ENCODE measurements at places on chromosomes 11 and 22.
A peak's percentile ranks its signal among the peaks of the same experiment; 100 is the strongest.

GRCh38 chr11:37171451-37171850 lies 573.4 kb upstream of the RAG2 start:
- no peak for DNase-seq

DNA sequence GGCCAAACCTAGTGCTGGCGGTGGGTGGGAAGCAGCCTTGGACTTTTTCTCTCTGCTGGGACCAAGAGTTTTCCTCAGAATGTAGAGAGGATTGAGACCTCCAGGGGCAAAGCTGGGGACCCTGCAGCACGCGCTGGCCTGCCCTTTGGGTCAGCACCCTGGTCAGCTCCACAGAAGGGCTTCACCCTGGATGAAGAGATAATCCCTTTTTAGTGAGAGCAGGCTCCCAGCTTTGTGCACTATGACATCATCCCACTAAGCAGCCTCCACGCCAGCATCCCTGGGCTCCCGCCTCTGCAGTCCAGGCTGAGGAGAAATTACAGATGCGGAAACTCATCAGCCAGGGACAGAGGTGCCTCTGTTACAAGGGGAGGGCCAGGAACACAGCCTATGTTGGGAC lies 23.5 kb downstream of the DRICH1 start:
- no peak for DNase-seq

- DNase-seq: no peak
These were observed 5.1 kb upstream of the LMO1 start for GRCh38 chr11:8268530-8269400.

- no peak for DNase-seq
These were observed 58.3 kb downstream of the CDKN1C start for GRCh38 chr11:2827256-2827655.

- DNase-seq: no peak
These were observed 18.9 kb downstream of the ADM start for GRCh38 chr11:10323793-10324170.

GRCh38 chr22:32199341-32199740 lies 5.5 kb downstream of the RFPL2 start:
- no peak for DNase-seq

- no peak for DNase-seq
These were observed 680.4 kb downstream of the TBC1D22A start for GRCh38 chr22:47442821-47443220.

GRCh38 chr11:17221968-17222367 lies 14.2 kb upstream of the PIK3C2A start:
- no peak for DNase-seq

GRCh38 chr11:128694618-128695481 lies 978 bp downstream of the FLI1 start:
- DNase-seq: no peak

DNA sequence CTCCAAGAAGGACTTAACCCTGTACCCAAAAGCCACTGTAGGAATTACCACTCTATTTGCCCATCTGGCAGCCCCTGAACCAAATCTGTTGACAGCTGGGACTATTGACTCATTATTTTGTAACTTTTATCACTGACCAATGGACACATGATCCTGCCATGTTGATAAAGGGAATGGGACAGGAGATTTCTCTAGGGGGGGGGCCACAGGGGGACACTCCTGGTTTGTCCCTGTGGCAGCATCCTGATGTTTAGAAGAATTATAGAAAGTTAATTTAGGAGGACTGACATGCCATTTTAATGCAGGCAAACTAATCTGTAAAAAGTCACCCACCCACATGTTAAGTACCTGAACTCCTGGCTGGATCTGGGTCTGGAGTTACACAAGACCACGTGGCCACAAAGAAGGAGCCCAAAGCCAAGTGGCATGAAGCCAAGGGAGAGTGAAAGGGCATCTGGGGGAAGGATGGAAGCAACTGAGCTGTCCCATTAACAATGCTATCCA lies 558.1 kb downstream of the ETS1 start:
- DNase-seq: no peak

- peak; percentile 58 for DNase-seq
These were observed 77.3 kb downstream of the SCN3B start for GRCh38 chr11:123577081-123577598.

DNA sequence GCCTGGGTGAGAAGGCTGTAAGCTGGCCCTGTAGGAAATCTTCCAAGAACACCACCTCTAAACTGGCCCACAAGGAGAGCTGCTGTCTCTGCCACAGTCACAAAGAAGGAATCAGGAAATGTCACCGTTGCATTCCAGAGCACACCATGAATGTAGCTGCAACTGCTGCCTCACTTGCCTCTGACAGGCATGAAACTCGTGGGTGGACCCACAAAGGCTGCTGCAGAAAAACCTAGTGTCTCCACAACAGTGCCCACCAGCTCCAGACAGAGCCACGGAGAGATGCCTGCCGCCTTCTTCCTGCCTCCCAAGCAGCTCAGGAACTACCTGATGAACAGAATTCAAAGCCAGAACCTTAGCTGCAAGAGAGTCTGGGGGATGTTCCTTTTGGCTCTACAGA lies 10.5 kb downstream of the DNAJB13 start:
- DNase-seq: no peak

DNA sequence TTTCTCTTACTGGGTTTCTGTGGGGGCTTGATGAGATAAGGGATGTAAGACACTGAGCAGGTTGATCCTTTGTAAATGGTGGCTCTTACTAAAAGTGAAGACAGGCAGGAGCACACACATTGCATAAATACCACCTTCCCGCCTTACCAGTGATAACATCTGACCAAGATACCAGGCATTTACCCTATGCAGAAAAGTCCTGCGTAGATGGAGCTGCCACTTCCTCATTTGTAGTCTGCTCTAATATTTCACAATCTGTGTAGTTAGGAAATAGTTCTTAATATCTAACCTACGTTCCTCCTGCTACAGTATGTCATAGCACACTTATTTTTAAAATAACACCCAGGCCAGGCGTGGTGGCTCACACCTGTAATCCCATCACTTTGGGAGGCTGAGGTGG lies 23.9 kb upstream of the SWAP70 start:
- DNase-seq: no peak

DNA sequence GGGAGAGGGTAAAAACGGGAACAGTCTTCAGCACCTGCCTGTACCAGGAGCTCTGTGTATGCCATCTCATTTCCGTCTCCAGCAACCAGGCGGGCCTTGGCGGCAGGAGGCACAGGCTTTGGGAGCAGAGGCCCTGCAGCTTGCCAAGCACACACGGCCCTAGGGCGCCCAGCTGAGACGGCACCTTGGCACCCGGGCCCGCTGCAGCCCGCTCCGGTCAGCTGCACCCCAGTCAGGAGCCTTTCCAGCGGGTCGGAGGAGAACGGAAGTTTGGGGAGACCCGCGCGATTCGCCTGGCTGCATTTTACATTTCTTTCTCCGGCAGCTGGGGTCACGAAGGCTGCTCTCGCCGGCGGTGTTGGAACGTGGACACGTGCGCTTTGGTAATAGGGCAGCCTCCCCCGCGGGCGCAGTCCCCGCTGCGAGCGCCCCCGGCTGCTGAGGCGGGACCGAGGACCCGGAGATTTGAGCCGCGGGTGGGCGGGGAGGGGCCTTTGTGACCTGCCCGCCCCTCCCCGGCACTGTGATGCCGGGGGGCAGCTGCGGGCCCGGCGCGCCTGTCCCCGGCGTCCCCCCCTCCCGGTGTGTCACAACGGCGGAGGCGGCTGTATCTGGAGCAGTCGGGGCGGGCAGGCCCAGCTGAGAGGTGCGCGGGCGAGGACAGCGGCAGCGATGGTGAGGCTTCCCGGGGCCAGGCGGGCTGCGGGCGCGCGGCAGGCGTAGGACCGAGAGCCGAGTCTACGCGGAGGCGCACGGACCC lies at the start of gene TUBA8:
TSS of gene TUBA8 (plus strand) at position 616 of the 760 bp plus-strand sequence. CDS start at position 673, 57 bp downstream.
- peak; percentile 31 for DNase-seq

GRCh38 chr11:46639197-46639839 lies 22.0 kb downstream of the ATG13 start:
- DNase-seq: no peak

- no peak for DNase-seq
These were observed 23.5 kb upstream of the TMEM123 start for GRCh38 chr11:102476069-102476468.

DNA sequence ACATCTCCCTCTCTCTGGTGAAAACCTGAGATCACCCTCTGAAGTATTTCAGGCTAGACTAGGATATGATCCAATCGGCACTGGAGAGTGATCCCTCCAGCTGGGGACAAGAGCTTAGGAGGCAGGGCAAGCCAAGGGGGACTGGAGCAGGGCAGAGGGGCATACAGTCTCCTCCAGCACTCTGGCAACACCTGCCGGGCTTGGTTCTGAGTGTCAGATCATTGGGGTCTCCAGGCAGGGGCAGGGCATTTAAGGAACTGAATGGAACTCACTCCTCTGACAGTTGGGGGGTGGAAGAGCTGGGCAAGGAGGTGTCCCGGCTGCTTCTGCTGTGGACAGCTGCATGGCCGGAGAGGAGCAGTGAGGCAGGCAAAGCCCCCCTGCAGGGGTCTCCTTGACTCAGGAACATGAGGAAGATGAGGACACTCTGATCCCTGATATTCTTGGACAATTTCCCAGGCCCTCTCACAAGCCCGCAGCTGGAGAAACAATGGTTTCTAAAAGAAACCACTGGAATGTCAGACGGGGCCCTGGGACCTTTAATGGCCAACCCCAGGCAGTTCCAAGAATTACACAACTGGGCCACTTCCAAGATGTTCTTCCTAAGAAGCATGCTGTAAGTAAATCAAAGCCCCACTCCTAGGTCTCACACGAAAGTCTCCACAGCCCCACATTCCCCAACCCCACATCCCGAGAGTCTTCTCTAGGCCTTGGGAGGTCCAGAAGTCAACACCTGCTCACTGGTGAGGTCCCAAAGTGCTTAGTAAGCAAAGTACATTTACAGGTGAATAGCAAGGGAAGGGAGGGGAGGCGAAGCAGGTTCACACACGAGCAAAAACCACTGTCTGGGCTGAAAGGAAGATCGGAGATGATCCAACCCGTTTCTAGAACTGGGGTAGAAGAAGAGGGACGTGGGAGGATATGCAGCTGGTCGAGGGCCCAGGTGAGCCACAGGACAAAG lies 1.2 kb upstream of the CCDC86 start:
- DNase-seq: no peak

DNA sequence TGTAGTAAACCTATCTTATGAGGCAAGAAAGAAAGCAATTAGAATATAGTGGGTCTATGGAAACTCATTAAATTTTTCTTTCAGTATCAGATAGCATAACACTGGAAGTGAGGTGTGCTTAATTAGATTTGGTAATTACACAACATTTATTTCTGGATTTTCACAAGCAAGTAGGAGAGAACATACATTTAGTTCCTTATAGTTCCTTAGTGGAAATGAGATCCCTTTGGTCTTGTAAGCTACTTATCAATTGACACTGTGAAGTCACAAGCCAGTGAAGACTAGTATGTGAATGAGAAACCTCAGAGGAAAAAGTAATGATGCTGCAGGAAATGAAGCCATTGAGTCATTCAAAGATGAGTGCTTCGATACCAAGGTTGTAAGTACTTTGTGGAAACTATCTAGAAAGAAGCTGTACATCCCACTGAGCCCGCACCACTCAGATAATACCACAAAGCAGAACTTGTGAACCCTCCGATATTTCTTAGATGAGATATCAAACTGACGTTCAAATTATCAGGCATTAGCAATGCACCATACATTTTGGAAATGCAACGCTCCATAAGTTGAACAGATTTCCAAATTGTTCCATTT lies 53.5 kb downstream of the ENTHD1 start:
- no peak for DNase-seq

GRCh38 chr11:66854231-66854661 lies 2.6 kb upstream of the LRFN4 start:
- DNase-seq: no peak

DNA sequence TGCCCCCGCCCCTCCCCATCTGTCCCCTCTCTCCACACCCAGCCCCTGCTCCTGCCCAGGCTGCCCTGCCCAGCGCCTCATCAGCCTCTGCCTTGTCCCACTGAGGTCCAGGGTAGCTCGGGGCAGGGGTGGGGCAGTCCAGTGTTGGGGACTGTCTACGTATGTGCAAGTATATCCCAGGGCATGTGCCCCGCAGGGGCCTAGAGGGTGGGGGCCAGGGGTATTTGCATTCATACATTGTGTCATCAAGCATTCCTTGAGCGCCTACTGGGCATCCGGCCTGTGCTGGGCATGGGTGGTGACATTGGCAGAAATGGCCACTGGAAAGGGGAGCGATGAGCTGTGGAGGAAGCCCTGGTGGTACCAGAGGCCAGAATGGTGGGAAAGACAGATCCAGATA lies 17.6 kb upstream of the TAB1 start:
- no peak for DNase-seq

- DNase-seq: peak; percentile 69
These were observed 3.7 kb downstream of the CATSPER1 start for GRCh38 chr11:66022401-66023185.

- DNase-seq: no peak
These were observed 36.1 kb upstream of the GUCY1A2 start for GRCh38 chr11:107054391-107054790.

- DNase-seq: no peak
These were observed 59.2 kb upstream of the CD5 start for GRCh38 chr11:61042961-61043540.

DNA sequence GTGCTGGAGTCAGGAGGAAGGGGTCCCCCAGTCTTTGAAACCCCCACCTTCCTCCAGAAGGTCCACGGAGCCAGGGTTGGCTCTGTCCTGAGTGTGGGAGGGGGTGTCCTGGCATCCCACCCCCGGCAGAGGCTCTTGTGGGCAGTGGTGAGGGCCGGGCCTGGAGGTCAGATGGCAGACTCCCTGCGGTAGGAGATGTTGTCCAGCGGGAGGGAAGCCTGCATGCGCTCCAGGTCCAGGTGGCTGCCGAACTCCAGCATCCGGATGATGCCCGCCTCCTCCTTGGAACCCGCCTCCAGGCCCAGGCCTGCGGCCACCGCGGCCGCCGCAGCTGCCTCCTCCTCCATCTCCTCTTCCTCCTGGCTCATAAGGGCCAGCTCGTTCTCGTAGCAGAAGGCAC lies 28.4 kb downstream of the KCNJ4 start:
- no peak for DNase-seq

- DNase-seq: no peak
These were observed 73.3 kb downstream of the ETS1 start for GRCh38 chr11:128513915-128514681.

GRCh38 chr22:44219101-44219870 lies 38.6 kb downstream of the PARVG start:
- DNase-seq: no peak

DNA sequence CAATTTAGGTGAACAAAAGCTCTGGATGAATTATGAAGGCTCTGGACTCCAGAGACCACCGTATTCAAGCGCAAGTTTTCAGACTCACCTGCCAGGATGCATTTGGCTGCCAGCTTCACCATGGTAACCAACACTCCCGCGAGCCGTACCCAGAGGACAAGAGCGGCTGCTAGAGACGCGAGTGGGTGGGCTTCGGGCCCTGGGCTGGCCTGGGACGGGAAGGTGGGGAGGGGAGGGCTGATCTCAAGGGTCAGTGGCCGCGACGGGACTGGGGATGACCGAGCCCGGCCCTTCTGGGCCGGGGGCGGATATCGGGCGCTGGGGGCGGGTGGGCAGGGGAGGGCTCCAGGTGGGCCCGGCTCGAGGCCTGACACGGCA lies 344 bp downstream of the IFT27 start:
- DNase-seq: peak; percentile 21

- no peak for DNase-seq
These were observed 49.0 kb upstream of the CSNK2A3 start for GRCh38 chr11:11401960-11402535.
